Activated naive CD4-positive, alpha-beta T cell (primary cell): ENCODE measurements at places on chromosomes 16 and 17.
A peak's percentile ranks its signal among the peaks of the same experiment; 100 is the strongest.

DNA sequence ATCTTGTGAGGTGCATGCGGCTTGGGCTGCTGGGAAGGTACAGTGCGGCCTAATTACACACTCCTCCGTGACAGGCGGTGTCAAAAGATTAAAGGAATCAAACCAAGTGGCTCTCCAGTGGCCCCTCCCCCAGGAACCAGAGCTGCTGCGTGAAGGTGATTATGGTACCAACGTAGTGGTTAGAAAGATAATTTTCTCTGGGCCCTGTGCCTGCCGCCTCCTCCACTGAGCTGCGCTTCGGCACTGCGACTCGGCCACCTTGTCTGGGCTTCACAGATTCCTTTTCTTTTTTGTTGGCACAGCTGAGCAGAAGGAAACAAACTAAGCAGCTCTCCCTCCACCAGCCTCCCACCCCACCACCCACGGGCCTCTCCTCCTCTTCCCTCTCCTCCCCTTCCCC is 113.2 kb upstream of the SDK2 start:
- no peak for DNase-seq

GRCh38 chr16:31085873-31086628 is 2.7 kb downstream of the PRSS53 start:
- no peak for DNase-seq

DNA sequence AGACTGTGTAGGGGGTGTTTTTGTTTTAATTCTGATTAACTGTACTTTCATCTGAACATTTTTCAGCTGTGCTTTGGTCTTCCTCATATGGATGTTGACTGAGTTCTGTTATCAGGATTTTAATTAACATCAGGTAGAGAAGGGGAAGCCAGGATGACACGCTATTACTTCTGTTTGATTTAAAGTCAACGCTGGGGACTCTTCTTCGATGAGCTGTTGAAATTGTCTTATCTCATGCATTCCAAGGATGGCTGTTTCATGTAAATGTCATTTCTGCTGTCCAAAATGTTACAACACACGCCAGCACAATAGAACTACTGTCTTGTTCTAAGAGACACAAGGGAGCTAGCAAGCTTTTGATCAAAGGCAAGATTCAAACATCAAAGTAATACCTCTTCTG is 263.3 kb upstream of the CDH5 start:
- no peak for DNase-seq

GRCh38 chr17:79422236-79422635 is 188.6 kb downstream of the RBFOX3 start:
- no peak for DNase-seq

DNA sequence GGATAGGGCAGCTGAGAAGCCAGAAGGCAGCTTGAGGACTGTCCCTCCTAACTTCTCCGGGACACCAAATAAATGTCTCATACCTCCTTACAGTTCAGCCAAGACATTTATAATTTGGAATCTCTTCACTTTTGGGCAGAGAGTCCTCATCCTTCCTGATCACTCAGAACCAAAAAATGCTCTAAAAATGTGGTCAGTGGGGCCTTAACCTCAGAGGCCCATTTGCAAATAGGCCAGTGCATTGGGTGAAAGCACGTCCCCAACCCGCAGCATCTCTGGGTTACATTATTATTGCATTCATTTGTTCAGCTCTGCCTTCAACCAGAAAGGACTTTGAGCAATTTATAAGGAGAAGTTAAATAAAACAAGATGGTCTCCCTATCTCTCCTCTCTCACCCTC is 112.4 kb upstream of the IRX3 start:
- no peak for DNase-seq

DNA sequence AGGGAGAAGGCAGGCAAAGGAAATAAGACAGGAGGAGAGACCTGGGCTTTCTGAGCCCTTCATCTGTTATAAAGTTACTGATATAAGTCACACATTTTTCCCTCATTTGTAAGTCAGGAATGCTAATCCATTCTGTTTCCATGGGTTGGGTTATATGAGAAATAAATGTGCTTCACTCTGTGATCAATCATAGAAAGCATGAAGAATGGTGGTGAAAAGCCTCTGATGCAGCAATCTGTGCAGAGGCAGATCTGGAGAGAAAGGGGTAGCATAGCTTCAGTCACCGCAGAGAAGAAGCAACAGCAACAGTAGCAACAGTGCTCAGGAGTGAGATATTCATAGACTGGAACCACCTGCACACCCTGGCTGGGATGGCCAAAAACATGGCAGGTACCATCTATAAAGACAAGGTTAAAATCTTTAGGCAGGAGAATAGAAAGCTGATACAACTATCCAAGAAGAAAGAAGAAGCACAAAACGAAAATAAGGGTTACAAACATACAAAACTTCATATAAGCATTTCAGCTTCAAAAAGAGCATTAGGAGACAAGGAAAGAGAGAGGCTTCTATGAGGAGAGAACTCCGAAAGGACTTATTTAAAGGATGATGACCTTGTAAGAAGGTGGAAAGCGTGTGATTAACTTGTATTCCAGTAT is 41.9 kb downstream of the TMEM100 start:
- DNase-seq: no peak

DNA sequence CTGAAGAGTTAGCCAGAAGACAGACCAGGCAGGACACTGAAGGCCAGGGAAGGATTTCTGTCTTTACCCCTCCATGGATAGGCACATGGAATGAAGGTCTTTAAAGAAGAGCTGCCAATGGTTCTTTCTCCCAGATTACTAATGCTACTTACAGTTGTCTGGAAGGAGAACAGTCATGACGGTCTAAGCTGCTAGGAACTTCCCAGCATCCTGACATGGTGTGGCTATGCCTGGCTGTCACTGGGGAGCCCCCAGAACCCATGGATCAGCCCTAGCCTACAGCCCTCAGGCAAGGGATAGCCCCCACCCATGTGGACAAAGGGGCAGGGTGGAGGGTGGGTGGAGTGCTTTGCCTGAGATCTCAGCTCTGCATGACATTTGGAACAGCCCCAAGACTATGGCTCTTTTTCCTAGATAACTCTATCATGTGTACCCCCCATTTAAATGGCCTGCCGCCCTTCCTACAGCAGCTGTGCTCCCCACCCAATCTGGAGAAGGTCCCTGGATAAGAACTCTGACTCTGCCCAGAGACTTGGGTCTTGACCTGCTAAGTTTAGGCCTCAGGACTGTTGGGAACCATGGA is 9.2 kb upstream of the KAT7 start:
- DNase-seq: no peak

DNA sequence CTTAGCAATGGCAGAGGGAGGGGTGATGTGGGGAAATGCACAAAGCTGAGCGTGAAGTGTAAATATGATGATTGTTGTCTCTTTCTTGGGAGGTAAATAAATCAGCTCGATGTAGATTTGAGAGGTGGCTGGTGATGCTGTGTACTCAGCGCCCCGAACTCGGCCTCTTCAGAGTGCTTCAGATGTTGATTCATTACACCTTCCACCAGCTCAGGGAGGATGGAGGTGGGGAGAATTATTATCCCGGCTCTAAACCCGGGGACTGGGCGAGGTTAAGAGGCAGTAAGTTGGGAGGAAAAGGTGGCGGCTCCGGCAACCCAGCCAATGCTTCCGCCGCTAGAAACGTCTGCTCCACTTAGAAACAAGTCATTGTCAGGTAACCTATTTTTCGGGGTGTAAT is 86.5 kb downstream of the RPA1 start:
- no peak for DNase-seq

- no peak for DNase-seq
Observed at GRCh38 chr17:57811638-57812280, 38.1 kb downstream of the MRPS23 start.

GRCh38 chr17:15379659-15380058 is 38.3 kb upstream of the TEKT3 start:
- DNase-seq: no peak

- no peak for DNase-seq
Observed at GRCh38 chr16:23276821-23277220, 25.3 kb upstream of the SCNN1B start.

DNA sequence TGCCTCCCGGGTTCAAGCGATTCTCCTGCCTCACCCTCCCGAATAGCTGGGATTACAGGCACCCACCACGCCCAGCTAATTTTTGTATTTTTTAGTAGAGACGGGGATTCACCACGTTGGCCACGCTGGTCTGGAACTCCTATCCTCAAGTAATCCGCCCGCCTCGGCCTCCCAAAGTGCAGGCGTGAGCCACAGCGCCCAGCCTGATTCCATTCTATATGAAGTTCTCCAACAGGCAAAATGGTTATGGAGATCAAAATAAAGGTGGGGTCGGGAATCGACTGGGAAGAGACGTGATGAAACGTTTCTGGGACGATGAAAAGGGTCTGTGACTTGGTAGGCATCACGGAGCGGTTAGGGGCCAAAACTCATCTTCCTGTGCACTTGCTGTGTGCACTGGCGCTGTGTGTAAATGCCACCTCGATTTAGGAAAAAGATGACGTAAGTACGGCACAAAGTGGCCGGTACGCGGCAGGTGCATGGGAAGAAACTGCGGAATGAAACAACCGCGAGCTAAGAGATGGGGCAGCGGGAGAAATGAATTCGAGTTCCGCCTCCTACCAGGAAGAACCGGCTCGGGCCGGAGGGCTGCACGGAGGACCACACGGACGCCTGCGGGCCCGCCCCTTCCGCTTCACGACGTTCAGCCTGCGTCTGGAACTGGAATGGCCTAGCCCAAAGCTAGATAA is 1.6 kb downstream of the TP53 start:
- DNase-seq: peak; percentile 83

GRCh38 chr17:27158382-27158781 is 135.5 kb upstream of the WSB1 start:
- no peak for DNase-seq

DNA sequence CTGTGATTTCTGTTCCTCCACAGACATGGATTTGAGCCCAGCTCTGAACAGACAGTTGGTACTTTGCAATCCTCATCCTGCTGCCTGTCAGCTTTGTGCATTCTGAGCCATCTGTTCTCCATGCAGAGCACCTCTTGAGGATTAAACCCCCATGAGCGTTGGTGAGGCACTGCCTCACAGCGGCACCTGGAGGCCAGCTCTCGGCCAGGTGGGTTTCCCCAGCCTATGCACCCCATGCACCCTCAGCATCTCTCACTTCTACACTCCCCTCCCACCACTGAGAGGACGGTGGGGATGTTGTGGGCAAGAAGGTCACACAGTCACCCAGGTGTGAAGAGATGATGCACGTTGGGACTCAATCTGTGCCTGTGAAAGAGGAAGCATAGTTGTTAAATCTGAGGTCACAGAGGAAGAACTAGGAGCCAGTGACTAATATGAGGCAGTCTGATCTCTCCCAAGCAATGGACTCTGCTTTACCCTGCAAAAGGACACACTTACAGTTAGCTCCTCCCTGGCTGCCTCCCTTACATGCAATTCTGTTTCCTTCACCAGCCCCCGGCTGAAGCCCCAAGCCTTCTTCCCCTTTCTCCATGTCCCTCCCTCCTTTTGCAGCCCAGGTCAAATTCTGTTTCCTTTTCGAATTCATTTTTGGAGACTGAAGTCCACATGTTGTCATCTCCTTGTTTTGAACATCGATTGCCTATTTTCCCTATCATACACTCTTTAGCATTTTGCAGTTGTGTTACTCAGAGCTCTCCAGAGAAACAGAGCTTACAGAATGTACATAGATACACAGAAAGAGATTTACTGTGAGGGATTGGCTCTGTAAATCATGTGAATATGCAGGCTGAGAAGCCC is 58.5 kb downstream of the HS3ST3B1 start:
- no peak for DNase-seq

GRCh38 chr17:81868674-81869220 is 2.4 kb downstream of the ARHGDIA start:
- DNase-seq: no peak

- DNase-seq: no peak
Observed at GRCh38 chr16:48340054-48340453, 45.2 kb downstream of the SIAH1 start.

GRCh38 chr16:77918809-77919707 is 103.3 kb upstream of the CLEC3A start:
- DNase-seq: no peak

DNA sequence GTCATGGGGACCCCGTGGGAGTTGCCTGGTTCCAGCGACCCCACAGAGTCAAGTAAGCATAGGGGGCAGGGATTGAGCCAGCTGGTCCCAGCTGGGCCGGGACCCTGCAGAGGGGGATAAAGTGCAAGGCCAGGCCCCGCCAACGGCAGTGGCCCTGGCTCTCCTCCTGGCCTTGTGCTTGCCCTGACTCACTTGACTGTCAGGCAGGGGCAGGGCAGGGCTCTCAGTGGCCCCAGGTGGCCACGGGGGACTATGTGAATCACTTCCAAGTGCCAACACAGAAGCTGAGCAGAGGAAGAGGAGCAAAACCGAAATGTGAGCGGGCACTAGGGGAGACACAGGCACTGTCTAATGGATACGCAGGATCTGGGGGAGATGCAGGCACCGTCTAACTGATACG is 21.6 kb upstream of the NCBP3 start:
- no peak for DNase-seq

DNA sequence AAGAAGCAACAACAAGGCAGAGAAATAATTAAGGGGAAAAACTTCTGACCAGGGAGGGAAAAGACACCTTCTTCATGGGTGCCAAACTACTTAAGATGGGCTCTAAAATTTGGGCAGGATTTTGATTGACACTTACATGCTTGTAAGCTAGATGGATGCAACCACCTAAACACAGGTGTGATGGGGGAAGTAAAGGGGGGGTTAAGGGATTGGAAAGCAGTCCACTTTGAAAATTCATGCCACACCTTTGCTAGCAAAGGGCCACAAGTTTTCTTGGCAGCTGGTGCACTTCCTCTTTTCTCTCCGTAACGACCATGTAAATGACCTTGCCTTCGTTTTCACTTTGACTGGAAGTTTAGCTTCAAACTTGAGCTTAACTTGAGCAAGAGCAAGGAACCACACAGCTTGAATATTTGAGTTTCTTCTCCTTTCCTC is 14.3 kb upstream of the PRKAR1A start:
- DNase-seq: no peak

- no peak for DNase-seq
Observed at GRCh38 chr17:65985571-65985970, 206.4 kb downstream of the CEP112 start.

GRCh38 chr17:4368341-4368740 is 1.9 kb upstream of the UBE2G1 start:
- no peak for DNase-seq

GRCh38 chr17:66348584-66349165 is 46.3 kb downstream of the PRKCA start:
- DNase-seq: no peak

- DNase-seq: peak; percentile 36
Observed at GRCh38 chr17:64024781-64025731, 4.6 kb upstream of the ICAM2 start.

GRCh38 chr16:87705771-87706277 is 60.0 kb downstream of the KLHDC4 start:
- no peak for DNase-seq
